M059J (cell line): ENCODE measurements at places on chromosomes 16 and 17.
A peak's percentile ranks its signal among the peaks of the same experiment; 100 is the strongest.

DNA sequence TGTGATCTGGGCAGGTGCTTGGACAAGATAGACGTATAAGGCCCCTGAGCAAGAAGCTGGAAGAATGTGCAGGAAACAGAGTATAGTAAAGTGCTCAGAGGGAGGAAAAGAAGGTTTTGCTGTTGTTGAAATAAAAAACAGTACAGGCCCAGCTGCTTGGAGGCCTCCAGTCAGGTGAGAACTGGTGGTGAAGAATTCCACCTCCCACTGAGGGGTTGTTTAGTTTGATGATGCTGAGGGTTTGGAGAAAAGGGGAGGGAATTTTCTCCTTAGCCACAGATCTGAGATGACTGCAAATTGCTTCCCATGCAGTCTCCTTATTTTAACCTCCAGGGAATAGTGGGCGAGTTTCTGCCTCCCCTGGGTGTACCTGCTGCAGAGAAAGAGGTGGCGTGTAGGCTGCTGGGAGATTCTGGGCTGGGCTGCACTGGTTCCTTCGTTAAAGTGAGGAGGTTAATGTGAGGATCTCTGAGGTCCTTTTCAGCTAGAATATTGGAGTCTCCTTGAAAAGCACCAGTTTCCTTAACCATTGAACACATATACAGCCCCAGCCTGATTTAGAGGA is 25.8 kb downstream of the SMPD3 start:
- DNase-seq, result no peak

- DNase-seq, result peak; percentile 47
Observed at GRCh38 chr17:11944587-11944986, 52.7 kb downstream of the ZNF18 start.

DNA sequence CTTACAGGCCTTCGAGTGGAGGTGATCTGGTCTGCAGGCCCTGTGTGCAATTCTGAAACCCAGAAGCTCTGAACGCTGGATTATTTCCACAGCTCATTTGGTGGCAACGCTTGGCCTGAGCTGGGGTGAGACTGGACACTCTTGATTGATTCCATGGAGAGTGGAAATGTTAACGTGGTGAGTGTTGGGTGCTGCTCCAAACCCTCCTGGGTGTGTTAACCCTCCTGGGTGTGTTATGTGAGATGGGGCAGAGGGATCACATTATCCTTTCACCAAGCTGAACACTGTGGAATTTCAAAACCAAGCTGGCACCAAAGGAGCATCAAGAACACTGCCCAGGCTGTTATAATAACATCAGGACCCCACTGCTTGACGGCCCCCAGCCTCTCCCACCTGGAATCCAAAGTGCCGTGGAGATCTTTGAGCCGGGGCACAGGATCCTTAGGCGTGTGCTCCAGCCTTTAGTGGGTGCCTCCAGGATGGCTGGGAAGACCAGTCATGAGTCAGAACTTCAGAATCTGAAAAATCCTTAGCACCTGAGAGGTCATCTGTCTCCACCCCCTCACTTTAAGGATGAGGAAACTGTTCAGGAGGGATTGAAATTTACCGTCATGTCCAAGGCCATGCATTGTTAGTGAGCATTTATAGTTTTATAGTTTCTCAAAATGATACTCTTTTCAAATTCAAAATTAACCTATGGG is 75.0 kb downstream of the RPTOR start:
- peak; percentile 40 for DNase-seq

GRCh38 chr16:69563605-69564580 is 1.9 kb upstream of the NFAT5 start:
- peak; percentile 35 for DNase-seq

DNA sequence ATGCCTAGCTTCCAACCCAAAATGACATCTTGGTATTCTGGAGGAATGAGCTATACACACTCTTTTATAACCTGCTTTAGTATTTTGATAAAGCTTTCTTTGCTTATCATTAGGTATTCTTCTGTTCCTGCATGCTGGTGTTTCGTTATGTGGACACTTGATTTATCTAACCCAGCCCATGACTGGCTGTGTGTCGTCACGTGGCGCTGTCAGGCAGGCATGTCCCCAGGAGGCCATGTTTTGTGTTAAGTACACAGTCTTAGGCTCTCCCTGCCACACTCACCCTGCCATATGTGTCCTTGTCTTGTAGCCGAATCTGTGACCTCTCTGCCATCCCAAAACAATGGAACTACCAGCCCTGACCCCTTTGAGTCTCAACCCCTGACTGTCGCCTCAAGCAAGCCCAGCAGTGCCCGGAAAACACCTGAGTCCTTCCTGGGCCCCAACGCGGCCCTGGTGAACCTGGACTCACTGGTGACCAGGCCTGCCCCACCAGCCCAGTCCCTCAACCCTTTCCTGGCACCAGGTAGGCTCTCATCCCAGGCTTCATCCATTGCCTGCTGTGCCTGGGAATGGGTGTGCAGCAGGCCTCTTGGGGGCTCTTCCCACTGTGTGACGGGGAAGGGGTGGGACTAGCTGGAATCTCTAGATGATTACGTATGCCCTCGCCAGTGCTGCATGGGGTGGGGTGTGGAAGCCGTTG is 30.8 kb downstream of the B9D1 start:
- DNase-seq, result no peak

GRCh38 chr16:75248536-75249380 is 2.7 kb downstream of the BCAR1 start:
- DNase-seq, result no peak

GRCh38 chr17:4691686-4692085 is 12.3 kb downstream of the PELP1 start:
- no peak for DNase-seq

DNA sequence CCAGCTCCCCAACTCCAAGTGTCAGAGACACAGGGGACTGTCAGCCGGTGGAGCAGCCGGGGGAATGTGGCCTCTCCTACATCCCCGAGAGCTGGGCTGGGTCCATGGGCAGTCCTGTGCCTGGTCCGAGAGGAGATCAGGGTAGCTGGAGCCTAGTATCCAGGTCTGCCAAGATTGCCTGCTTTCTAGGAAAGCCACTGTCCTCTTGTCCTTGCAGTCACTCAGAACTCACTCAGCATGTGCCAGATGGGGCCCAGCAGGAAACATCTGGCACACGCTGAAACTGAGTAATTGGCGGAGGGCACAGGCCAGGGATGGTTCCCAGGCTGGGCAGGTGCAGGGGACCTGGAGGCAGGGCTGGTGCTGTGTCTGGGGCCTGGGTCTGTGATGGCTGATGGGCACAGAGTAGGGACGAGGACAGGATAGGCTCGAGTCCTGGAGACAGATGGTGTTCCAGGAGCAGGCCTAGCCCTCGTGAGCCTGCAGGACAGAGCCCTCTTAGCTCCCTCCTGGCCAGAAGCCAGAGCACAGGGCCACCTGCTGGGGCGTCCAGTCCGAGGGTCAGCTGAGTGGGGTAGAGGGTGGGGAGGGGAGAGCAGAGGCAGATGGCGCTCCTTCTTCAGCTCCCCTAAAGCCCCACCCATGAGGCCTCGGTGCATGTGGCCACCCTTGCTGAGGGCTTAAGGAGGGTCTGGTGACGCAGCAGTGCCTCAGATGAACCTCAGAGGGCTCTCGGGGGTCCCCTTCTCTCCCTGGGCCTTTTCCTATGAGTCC is 31.1 kb downstream of the ADCY7 start:
- no peak for DNase-seq

GRCh38 chr17:30116661-30117551 is at the start of gene NSRP1:
TSS of gene NSRP1 (plus strand) at chr17:30116816. CDS start at chr17:30116844, 28 bp downstream.
- DNase-seq, result peak; percentile 95

GRCh38 chr17:42460371-42460770 is 1.7 kb downstream of the ATP6V0A1 start:
- DNase-seq, result peak; percentile 57

- DNase-seq, result no peak
Observed at GRCh38 chr16:57480754-57481230, 5.5 kb downstream of the DOK4 start.

GRCh38 chr17:75849724-75850123 is 5.4 kb downstream of the WBP2 start:
- DNase-seq, result no peak

DNA sequence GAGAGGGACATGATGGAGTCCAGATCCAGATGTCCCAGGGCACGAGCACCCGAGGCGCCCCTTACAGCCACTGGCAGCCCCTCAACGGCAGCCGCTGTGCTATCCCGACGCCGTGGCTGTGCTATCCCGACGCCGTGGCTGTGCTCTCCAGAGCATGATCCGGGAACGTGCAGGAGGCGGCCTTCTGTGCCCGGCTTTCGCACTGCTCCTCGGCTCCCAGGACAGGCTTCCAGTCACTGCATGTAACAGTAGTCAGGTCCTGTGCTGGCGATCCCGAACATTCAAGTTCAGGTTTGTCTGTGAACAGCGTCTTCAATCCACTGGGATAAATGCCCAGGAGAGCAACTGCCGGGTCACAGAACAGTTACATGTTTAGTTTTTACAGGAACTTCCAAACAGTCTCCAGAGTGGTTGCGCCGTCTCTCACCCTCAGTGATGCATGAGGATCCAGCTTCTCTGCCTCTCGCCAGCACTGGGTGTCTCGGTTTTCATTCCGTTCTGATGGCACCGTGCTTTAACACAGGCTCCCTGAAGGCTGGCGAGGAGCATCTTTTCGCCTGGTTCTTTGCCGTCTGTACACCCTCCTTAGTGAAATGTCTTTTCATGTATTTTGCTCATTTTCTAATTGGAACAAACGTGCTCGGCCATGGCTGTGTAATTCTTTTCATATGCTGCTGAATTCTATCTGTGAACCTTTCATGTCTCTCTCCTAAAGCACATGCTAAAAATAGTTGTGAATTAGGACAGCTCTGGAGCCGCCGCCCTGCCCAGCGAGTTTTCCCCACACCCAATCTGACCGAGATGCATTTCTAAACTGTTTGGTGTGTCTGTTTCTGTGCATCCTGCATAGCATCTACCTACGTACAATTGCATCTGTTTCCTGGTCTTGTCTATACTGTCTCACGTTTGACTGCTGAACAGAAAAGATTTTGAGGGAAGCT is 72.6 kb upstream of the METRNL start:
- DNase-seq, result no peak

GRCh38 chr16:87764600-87765472 is 950 bp downstream of the KLHDC4 start:
- DNase-seq, result no peak

GRCh38 chr16:80739523-80739922 is 64.9 kb downstream of the CDYL2 start:
- DNase-seq, result peak; percentile 54

- DNase-seq, result peak; percentile 96
Observed at GRCh38 chr16:69073181-69073702, 32.2 kb upstream of the HAS3 start.
